ENCODE measurements at places on chromosomes 4 and X. TPM values are rescaled to one million over a fixed set of nuclear protein-coding genes. Genes with fewer than 3 reads are reported as not detected.

- DNase-seq, result no peak
These were observed 114.8 kb upstream of the PLAC1 start for GRCh38 chrX:134773041-134773440.

GRCh38 chr4:72631296-72631695, 62.3 kb upstream of the ADAMTS3 start:
- no peak for DNase-seq

Gene CTAG1A
- polyA plus RNA-seq, result not detected

GRCh38 chr4:2251795-2252529, 9.9 kb downstream of the MXD4 start:
- DNase-seq, result no peak

DNA sequence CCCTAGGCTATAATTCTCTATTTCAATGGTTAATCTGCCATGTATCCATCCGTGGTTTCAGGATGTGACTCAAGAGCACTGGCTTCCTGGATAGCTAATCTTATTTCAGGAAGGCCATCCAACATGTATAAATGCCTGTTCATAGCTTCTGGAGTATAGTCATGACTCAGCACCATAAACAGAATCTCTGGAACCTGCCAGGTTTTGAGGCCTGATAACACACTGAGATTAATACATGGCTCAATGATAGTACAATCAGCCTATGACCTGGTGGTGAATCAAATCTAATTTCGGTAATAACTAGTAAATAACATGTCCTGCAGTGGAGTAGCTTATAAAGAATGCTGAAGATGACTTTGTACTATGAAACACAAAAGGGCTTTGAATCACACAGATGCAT, 5.7 kb upstream of the IL13RA2 start:
- DNase-seq, result no peak

Gene MAGEA1
- polyA plus RNA-seq, result not detected

- DNase-seq, result no peak
These were observed 329.7 kb upstream of the F9 start for GRCh38 chrX:139200793-139201192.

- no peak for DNase-seq
These were observed 106.3 kb downstream of the USP46 start for GRCh38 chr4:52552778-52553177.

Gene NFKB1
- 25.8 TPM for polyA plus RNA-seq

DNA sequence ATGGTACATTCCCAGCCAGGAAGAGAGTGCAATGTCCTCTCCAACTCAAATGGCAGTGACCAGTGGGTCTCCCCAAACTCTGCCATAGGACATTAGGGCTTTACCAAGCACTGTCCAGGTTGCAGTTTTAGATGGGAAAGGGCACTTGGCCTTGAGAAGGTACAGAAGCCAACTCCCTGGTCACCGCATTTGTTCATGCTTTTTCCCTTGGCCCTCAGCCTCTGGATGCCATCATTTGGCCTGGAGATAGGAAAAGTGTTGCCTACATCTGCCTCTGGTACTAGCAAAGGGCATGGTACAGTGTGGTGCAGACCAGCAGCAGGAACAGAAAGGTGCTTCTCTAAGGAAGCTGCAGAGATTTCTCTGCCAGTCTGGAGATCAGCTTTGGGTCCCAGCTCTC, 93.8 kb downstream of the MAMLD1 start:
- DNase-seq, result no peak

DNA sequence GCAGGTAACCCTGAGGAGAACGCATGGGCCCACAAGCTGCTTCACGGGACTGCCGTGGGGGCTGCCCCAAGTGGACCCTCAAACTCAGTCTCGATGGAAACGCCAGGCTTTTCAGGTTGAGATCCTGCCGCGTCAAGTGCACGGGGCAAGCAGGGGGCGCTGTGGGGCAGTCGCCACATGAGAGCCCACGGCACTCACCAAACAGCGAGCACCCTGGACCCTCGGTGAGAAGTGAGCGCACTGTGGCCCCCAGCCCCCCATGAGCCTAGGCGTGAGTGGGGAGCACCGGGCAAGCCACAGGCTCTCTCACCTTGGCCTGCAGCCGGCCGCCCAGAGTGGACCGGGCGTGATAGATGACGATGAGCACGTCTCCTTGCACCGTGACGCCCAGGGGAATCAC, 50.9 kb upstream of the CPLX1 start:
- no peak for DNase-seq

Gene RRH
- 0.74 TPM for polyA plus RNA-seq

Gene ENAM
- 6.8 TPM for polyA plus RNA-seq

DNA sequence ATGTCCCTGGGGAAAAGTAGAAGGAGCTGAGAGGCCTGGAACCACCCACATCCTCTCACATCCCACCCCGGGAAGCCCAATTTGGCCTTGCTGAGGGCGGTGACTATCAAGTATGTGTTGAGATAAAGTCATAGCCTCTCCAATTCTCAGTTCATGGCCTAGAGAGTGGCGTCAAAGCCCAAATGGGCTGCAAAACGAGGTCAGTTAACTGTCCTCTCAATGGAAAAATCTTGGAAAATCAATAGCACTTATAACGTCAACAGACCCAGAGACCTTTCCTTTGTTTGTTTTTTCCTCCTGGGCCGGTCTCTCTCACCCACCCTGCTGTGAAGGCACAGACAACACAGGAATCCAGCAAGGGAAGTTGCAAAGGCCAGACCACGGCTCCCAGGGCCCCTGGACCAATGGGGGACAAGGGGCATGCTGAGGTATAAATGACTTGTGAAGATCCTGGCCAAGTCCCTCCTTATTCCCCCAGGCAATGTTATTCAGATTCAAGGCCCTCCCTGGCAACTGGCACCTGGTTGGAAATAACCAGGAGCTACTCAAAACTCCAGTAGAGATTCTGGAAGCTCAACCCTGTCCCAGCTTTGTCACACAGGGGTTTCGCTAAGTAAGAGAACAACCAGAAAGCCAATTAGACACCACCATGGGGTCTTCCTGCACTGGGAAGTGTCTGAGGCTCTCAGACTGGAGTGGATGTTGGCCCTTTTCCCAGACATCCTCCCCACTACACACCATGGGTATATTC, 38.6 kb downstream of the TSC22D3 start:
- DNase-seq, result no peak

DNA sequence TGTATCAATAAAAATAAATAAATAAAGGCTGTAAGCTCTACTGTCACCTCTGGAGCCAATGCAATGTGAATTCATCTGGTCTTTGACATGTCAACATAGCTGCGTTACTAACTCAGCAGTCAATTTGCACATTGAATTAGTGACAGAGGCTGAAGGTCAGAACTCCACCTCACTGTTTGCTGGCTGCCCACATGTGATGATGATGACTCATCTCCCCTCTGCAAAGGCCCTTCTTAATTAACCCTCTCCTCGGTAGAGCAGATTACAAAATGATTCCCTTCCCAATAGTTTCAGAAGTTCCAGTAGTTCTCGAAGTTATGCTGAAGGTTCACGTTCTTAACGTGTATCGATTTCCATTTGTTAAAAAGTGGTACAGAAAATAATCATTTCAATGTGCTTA, 1626.0 kb upstream of the TENM3 start:
- no peak for DNase-seq

DNA sequence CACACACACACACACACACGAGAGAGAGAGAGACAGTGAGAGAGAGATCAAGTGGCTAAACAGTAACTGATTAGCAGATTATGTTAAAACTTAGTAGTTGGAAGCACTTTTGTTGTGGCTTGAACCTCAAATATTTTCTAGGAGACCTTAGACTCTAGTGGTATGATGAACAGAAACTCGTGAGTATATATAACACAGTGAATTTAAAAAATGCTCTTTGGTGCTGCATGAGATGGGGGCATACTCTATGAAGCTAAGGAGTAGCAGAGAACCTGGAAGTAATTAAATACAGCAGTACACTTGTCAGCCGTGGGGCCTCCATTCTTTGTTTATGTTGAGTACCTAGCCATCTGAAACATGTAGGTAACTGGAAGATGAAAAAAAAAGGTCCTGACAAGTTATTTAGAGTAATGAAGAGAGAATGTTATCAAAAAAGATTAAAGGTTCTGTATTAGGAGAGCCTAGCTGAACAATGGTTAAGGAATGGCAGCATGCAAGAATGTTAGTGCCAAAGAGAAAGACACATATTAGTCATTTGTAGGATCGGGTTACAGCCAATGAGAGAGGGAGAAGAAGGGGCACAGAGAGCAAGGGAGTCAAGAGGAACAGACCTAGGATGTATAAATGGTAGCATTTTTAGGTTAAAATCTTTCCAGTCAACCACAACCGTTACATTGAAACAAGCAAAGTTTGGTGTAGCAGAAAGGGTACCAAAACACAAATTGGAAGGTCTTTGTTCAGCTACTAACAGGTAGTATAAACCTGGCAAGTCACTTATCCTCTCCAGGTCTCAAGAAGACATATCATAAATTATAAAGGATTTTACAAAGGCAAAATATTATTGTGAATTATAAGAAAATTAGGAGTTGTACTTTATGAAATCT, 316.7 kb upstream of the DIPK2B start:
- no peak for DNase-seq

Gene HAND2
- polyA plus RNA-seq, result not detected

Gene HHIP
- polyA plus RNA-seq, result 1.4 TPM

Gene LRP2BP
- 7.0 TPM for polyA plus RNA-seq

Gene FGA
- polyA plus RNA-seq, result 2.0 TPM

- no peak for DNase-seq
These were observed 6.6 kb downstream of the IBSP start for GRCh38 chr4:87805971-87806370.

DNA sequence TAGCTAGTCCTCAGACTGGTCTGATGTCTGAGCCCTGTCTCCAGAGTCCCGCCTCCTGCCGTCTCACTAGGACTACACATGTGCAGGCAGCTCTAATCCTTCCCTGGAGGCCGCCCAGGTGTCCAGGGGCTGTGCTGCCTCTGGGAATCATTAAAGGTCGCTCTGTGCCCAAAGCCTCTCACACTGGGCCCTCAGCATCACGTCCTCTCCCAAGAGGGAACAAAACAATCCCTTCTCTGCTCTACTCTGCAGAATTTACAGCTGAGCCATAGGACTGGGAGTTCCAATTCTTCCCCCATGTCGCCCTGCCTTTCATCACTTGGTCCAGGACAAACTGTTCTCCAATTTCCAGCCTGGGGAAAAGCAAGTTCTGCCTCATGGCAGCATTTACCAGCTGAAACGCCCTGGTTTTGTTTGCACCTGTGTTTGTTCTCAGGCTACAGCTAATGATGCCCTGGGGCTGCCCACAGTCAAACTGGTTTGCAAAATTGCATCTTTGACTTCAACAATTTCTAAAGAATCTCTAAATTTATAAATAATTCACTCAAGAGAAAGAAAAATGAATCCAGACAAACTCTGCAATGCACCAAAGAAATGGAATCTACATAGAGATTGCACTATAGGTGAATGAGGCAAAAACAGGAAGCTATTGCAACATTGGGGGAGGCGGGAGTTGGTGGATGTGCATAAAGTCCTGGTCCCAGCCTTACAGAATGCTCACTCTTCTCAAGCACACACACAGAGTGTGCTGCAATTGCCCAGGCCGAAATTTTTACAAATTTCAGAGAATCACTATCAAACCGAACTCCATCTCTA, 7.2 kb upstream of the MRFAP1 start:
- DNase-seq, result no peak

DNA sequence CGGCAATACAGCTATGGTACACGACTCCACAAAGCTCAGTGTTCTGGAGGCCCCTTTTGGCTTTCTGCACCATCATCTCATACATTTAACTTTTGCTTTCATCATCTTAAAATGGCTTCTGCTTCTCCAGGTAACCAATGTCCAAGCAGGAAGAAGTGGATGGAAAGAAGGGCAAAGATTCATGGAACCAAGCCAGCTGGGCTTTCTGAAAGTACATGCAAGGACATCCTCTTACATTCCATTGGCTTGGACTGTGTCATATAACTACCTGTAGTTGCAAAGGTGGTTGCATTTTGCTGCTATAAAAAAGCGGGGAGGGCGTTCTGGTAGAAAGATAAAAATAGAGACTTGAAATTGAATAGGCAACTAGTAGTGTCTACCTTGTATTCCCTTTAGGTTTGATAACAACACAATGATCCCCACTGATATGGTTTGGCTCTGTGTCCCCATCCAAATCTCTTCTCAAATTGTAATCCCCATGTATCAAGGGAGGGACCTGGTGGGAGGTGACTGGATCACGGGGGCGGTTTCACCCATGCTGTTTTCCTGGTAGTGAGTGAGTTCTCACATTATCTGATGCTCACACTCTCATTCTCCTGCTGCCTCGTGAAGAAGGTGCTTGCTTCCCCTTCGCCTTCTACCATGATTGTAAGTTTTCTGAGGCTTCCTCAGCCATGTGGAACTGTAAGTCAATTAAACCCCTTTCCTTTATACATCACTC, 6.7 kb upstream of the FHIP1A start:
- no peak for DNase-seq

Gene HEPH
- polyA plus RNA-seq, result 44.6 TPM

DNA sequence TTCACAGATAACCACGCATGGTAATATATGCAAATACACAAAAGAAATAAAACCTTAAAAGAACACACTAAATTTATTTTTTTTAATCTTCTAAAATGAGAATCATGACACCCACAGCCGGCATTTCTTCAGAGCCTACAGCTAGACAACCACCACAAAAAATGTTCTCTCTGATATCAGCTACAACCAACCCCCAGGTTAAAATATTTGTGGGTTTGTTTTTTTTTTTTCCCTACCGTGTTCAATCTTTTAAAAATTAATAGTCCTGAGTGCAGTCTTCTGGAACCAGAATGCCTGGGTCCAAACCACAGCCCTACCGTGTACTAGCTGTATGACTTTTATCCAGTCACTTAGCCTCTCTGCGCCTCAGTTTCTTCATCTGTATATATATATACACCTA, 36.0 kb downstream of the MAML3 start:
- DNase-seq, result no peak

DNA sequence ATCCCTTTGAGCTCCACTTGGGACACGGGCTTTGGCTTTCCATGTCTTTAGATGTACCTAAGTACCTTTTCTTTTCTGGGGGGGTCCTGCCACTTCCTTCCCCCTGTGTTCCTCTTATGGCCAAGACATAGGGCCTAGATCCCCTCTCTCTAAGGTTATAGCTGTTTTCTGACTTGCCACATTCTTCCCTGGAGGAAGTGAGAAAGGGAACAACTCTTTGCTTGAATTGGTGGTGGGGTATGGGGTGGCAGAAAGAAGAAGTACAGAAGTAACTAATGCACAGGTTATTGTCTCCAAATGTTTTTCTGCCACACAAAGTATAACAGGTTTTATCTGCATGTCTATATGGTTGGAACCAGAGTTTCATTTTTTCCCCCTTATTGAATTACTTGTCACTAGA, 29.7 kb upstream of the DIPK2B start:
- DNase-seq, result no peak

- no peak for DNase-seq
These were observed 136.4 kb downstream of the TRIML1 start for GRCh38 chr4:188275686-188276085.

- no peak for DNase-seq
These were observed 908 bp upstream of the TLR6 start for GRCh38 chr4:38857354-38858096.

Gene MAB21L2
- polyA plus RNA-seq, result not detected

Gene PCYT1B
- 2.9 TPM for polyA plus RNA-seq

Gene GPR50
- polyA plus RNA-seq, result 0.09 TPM

Gene ALB
- polyA plus RNA-seq, result 2.3 TPM

GRCh38 chrX:95885074-95885473, 799.6 kb upstream of the DIAPH2 start:
- DNase-seq, result no peak

Gene PABPC4L
- polyA plus RNA-seq, result 10.7 TPM

GRCh38 chr4:24689212-24689611, 104.9 kb upstream of the DHX15 start:
- no peak for DNase-seq

Data from renal cortex interstitium (tissue), 15 donors.